Cardiac septum (tissue), 1 donor: ENCODE measurements at places on chromosomes 11 and 22. TPM values are rescaled to one million over a fixed set of nuclear protein-coding genes. Genes with fewer than 3 reads are reported as not detected.
A peak's percentile ranks its signal among the peaks of the same experiment; 100 is the strongest.

Gene SLC15A3
- total RNA-seq: 11.6 TPM

Gene OR4D5
- not detected for total RNA-seq

Gene RAB38
- 0.22 TPM for total RNA-seq

Gene ADAMTS8
- total RNA-seq: 3.9 TPM

Gene TMPRSS6
- total RNA-seq: not detected

Gene CHST1
- 2.6 TPM for total RNA-seq

DNA sequence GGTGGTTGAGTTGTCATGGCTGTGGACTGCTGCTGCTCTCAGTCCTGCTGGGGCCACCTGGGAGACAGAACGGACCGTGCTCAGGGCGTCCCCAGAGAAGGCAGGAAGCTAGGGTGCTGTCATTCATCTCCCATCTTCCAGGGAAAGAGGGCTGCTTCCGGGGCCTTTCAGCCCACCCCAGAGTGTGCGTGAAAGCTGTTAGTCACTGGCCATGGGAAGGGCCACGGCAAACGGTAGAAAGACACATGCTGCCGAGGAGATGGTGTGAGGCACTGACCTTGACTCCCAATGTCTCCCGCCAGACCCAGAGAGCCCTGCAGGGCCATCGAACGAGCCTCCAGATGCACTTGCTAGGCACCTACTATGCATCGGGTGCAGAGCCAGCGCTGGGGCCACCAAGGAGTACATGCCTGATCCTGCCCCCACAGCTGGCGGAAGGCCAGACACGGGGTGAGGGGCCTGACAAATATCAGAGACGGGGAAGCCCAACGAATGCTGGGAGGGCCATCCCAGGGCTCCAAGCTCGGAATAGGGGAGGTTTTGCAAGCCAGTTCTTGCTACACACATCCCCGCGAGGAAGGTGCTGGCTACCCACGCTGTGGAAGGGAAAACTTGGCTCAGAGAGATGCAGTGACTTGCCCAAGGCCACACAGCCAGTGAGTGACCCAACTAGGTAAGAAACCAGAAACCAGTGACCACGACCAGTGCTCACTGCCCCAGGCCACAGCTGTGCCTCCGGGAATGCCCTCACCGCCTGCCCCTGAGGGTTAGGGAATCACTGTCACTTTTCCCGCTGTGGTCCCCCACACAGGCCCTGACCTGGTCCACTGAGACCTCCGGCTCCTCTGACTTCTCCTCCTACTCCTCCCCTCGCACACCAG is 10.1 kb downstream of the RAC2 start:
- DNase-seq: no peak

DNA sequence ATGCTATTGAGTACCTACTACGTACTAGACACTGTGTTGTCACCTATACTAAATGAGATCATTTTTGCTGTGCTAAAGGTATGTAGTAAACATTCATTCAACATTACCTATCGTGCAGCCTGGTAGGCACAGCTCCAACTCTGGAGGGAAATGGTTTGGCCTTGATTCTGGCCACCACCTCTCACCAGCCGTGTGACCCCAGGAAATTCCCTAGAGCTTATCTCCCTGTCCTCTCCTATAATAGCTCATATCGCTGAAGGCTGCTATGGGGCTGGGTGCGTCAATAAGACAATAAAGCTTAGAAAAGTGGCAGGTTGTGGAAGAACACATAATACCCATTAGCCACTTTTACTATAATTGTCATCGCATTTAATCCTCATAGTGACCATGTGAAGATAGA is 107.5 kb downstream of the MYO18B start:
- DNase-seq: no peak

- no peak for DNase-seq
Observed at GRCh38 chr22:17483688-17484372, 79.5 kb upstream of the SLC25A18 start.

- DNase-seq: peak; percentile 64
Observed at GRCh38 chr11:126339073-126339862, 16.2 kb upstream of the ST3GAL4 start.

GRCh38 chr22:39128508-39128907 is 24.0 kb downstream of the CBX7 start:
- no peak for DNase-seq

- no peak for DNase-seq
Observed at GRCh38 chr22:39471381-39472141, 14.7 kb downstream of the MGAT3 start.

GRCh38 chr11:131770801-131771200 is 400.4 kb downstream of the NTM start:
- no peak for DNase-seq

GRCh38 chr11:115439385-115439784 is 64.8 kb downstream of the CADM1 start:
- no peak for DNase-seq
